Activated CD4-positive, alpha-beta T cell treated with anti-CD3 and anti-CD28 coated beads, Interleukin-2, amount 50 U/mL, for 24 hours (primary cell): ENCODE measurements at places on chromosomes 5 and 9.

DNA sequence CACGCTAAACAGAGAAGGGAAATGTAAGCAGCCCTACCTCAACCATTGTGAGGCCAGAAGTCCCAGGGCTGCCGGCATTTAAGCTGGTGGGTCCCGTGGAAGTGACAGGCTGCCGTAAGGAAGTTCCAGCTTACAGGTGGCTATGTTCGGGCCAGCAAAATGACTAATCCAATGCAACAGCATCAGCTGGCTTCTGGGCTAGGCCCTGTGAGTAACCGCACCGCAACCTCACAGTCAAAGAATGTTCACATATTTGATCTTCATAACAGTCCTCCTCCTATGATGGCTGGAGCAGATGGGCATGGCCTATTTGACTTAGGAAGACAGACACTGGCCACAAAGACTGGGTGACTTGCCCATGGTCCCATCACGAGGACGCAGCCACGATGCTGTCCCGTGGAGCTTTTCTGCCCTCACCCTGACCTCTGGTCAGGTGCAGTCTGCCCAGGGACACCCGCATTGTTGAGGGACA is 88.2 kb downstream of the LIFR start:
- no peak for DNase-seq

- DNase-seq = no peak
Measured at GRCh38 chr9:79559495-79560181, 12.1 kb upstream of the TLE4 start.

DNA sequence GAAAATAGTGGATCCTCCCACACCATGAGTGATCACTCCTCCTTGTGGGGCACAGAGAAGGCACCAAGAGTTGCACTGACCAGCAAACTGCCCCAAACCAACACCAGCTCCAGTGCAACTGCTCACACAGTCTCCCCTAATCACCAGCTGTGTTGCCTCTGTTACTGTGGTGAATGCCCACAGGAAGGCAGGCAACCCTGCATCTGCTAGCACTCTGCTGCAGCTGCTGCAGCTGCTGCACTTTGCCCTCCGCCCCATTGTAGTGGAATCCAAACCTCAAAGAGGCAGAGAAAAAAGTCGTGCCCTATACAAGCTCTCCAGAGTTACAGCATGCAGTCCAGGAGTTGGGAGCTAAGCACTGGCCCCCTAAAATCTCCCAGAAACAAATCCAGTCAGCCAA is 339.6 kb downstream of the TRIM36 start:
- DNase-seq = no peak

DNA sequence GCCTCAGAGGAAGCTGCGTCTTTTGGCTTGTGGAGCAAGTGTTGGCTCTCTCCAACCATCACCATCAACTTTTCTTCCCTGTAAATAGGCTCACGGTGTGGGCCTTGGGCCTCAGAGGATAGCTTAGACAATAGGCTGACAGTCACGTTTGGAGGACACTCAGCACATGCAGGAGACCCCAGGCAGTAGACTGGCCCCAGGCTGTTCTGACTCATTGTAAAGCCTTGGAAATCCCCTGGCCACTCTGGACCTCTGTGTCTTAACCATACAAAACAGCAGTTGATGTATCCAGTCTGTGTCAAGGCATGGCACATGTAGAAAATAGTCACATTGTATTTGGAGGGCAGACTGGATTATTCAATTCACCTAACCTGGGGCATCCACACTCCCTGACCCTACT is 18.6 kb downstream of the CD74 start:
- DNase-seq = no peak

DNA sequence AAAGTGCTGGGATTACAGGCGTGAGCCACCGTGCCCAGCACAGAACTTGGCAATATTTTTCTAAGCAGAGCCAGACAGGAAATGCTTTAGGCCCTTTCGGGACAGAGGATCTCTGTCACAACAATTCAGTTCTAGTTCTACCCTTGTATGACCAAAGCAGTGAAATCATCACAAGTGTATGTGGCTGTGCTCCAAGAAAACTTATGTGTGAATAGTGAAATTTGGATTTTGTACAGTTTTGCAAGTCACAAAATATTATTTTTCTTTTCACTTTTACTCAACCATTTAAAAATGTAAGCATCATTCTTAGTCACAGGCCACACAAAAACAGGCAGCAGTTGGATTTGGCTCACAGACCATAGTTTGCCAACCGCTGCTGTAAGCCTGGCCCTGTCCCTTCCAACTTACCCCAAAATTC is 20.4 kb upstream of the PRUNE2 start:
- DNase-seq = no peak

DNA sequence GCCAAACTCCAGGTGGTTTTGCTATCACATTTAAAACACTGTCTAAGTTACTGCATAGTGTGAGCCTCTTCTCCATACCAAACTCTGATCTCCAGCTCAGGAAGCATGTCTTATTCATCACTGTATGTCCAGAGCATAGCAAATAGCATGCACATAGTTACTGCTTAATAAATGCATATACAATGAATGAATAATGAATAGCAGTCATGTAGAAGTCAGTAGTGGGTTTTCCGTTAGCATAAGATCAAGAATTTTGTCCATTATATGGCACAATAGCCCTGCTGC is 329.4 kb downstream of the ARRDC3 start:
- DNase-seq = no peak

- no peak for DNase-seq
Measured at GRCh38 chr9:119853126-119853525, 483.9 kb upstream of the BRINP1 start.

DNA sequence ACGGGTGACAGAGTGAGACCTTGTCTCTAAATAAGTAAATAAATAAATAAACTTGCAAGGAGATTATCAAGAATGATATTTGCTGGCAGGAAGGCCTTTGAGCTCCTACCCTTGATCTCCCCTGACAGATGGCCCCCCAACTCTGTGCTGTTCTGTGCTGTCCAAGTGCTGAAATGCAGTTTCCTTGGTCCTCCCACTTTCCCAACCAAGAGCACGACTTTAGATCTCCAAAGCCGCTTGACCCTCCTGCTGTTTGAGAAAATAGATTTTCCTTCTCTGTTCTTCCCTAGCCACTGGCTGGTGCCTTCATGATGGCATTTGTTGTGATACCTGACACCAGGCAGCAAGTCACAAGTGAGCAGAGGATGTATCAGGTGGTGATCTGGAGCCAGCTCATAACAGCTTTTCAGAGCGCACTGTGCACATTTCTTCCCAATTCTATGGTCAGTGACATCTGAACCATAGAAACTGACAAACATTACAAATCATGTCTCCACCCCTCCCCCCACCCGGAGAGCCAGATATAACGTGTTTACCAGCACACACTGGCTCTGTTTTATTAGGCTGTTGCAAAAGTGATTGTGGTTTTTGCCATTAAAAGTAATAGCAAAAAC is 80.0 kb upstream of the PUM3 start:
- DNase-seq = no peak
